ENCODE measurements at places on chromosomes 6 and 20.

DNA sequence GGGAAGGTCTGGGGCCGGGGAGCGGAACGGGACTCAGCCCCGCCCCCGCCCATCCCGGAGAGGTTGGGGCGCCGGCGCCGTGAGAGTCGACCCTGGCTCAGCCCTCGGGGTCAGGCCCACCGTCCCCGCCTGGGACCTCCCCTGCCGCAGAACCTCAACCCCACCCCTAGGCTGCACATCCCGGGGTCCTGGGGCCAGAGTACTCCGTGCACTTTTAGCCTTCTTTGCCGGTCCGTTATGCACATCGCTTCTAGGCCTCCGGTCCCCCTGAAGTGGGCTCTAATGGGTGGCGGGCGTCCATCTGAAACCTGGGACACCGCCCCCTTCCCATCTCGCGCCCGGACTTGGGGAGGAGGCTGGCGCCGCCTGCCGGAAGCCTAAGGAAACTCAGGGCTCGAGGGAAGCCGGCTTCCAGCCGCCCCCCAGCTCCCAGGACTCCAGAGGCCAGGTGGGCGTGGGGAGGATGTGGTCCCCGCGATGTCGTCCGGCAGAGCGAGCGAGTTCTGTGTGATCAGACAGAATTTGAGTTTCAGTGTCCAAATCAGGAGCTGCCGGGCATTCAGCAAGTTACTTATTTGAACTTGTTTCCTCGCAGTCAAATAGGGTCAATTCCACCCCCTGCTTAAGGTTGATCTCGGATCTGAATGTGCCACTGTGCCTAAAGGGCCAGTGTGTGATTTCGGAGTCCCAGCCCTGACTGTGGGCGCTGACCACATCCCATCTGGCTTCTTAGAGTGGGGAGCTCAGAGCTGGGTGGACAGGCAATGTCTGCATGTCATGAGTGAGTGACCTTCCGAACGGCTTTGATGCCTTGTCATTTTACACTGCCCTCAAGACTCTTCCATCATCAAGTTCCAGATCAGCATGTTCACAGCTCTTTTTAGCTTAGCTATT lies 47.6 kb downstream of the CPXM1 start:
- no peak for ATAC-seq

DNA sequence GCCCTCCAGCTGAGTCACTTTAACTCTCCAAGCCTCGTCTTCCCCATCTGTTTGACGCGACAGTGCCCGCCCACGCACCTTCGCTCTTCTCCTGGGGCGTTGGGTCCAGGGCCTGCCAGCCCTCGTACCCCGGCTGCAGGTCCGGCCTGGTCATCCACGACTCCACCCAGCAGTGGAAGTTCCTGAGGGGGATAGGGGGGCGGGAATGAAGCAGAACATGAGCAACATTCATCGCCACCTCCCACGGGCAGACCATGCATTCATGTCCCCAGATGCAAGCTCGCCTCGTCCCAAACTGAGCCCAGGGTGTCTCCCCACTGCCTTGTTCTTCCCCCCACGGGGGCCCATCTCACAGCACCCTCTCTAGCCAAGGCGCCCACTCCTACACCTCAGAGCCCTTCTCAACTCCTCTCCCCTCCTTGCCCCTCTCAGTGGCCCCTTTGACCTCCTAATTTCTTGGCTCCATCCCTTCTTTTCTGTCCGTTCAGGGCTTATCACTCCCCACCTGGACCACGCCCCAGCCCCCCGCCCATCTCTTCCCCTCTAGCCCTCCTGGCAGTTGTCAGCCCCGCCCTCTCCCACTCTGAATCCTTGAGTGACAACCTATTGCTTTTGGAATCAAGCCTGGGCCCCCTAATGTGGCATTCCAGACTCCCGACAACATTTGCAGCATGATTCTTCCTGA lies 23.7 kb downstream of the TGM2 start:
- ATAC-seq, result no peak

GRCh38 chr6:28429781-28430180 lies 13.5 kb downstream of the ZSCAN23 start:
- ATAC-seq, result no peak

DNA sequence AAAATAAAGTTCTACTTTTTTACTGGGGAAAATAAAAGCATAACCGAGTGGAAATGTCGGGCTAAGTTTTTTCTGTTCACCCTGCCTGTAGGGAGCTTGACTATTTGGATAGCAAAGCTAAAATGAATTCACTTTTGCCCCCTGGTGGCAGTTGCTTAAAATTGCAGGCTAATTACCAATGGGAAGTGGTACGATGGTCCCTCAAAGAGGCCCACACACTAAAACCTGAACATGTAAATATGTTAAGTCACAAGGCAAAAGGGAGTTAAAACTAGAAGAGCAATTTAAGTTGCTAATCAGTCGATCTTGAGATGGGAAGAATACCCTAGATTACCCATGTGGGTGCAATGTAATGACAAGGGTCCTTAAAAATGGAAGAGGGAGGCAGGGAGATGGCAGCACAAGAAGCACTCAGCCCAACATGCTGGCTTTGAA lies 916 bp upstream of the SUN5 start:
- no peak for ATAC-seq

- ATAC-seq, result no peak
Observed at GRCh38 chr6:157952861-157953351, 28.8 kb upstream of the SYNJ2 start.

- no peak for ATAC-seq
Observed at GRCh38 chr20:31901615-31902014, 31.2 kb downstream of the TTLL9 start.

- ATAC-seq, result no peak
Observed at GRCh38 chr6:20117474-20117873, 94.8 kb downstream of the MBOAT1 start.

GRCh38 chr6:106872049-106872448 lies 102.5 kb downstream of the CD24 start:
- no peak for ATAC-seq

GRCh38 chr20:5745416-5746030 lies 4.7 kb upstream of the SHLD1 start:
- no peak for ATAC-seq

- ATAC-seq, result peak; percentile 54
Observed at GRCh38 chr20:56781108-56781739, 152.1 kb downstream of the TFAP2C start.

DNA sequence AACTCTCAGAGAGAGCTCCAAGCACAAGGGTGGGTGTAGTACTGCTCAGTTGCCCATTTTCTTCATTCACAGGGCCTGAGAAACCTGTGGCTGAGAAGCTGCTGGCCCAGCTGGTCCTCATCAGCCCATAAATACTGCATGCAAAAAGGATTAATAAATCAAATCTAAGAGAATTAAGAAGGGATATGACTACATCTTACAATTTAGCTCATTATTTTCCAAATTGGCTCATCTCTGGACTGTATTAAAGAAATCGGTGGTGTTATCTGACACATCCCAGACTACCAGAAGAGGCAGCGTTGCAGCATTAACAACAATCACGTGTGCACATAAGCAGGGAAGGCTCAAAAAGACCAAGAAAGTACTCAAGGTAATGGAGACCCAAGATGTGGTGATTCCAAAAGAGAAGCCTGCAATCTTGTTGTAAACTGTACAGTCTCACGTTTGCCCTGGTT lies 90.7 kb downstream of the CD24 start:
- no peak for ATAC-seq

- ATAC-seq, result no peak
Observed at GRCh38 chr6:17476511-17476910, 83.1 kb downstream of the CAP2 start.

- no peak for ATAC-seq
Observed at GRCh38 chr6:107290491-107290890, 168.9 kb downstream of the PDSS2 start.

DNA sequence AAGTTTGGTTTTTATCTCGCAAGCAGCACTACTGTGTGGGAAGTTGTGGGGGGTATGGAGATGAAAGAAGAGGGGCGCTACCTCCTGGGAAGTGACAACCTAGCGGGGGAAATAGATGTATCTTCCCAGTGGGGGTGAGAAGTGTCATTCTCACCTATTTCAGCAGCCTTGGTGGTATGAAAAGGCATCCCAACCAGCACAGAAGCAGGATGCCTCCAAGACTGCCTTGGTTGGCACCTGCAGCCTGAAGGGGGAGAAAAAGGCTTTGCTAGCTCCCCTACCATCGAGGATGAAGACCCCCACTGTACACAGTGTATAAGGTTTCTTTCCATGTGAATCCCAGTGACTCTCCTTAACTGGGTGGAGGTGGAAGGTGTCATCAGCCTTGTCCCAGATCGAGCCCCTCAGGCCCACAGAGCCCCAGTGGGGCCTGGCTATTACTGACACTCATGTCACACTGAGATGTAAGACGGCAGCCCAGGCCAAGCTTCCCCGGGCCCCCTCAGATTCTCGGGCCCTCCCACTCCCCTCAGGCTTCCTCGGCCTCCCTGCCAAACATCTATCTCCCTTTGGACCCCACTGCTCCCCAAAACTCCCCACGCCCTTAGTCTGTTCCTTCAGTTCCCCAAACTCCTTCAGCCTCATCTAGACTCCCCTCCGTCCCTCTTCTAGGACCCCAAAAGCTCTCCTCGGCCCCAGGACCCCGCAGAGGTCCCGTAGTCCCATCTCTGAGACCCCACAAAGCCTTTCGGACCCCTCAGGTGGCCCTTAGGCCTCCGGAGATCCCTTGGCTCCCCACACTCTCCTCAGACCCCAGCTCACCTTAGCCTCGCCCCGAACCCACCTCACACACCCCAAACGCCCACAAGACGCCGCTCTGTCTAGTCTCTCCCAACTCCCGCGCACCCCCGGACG lies 688 bp downstream of the COMMD7 start:
- ATAC-seq, result no peak

DNA sequence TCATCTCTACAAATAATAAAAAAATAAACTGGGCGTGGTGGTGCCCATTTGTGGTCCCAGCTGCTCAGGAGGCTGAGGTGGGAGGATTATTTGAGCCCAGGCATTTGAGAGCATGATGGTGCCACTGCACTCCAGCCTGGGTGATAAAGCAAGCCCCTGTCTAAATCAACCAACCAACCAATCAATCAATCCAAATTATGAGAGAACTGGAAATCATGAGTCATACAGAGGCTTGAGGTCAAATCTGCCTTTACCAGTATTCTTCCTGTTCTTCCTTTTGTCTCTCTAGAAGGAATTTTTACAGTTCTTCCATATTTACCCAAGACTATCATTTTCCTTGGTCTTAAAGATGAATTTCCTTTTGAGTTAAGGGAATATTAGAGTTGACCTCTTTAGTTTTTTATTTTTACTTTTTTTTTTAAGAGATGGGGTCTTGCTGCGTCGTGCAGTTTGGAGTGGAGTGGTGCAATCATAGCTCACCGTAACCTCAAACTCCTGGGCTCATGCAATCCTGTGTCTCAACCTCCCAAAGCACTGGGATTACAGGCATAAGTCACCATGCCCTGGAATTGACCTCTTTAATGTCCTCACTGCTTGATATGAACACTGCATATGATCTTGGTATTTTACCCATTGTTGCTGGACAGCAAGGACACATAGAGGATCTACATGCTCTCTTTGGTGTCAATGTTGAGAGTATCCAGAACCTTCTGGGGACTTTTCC lies 44.1 kb upstream of the TXNDC5 start:
- no peak for ATAC-seq
